ENCODE measurements at places on chromosomes 3 and 15.

GRCh38 chr3:73446467-73447110, 178.2 kb downstream of the PDZRN3 start:
- no peak for DNase-seq

DNA sequence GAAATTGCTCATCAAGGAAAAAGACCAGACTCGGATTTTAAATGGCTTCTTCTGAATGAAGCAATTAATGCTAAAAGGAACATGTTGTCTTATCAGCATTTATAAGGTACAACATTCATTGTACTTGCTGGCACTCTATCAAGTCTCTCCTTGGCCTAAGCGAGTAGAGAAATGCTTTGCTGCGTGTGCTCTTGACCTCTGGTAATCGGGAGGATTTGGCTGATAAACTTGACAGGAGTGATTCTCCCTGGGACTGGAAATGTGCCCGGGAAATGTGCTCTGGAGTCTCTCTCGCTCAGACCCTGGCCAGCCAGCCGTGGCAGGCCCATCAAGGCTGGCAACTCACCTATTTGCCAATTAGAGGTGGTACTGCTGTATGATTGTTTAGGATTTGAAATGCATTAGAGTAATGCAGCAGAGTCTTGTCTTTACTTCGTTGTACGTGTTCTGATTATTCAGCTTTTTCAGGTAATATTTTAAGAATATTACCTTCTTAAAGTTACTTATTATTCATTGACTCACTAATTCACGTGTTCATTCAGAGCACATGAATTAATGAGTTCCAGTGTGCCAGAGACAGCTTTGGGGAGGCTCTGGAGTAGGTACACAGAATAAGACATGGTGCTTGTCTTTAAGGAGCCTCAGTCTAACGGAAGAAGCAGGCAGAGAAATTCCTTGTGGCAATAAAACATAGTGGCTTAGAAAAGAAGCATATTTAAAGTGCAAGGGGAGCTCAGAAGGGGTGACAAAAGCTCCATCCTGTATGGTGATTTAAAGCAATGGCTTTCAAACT, 48.0 kb upstream of the TPRG1 start:
- peak; percentile 98 for DNase-seq

- peak; percentile 6 for DNase-seq
Observed at GRCh38 chr15:100338971-100339444, 2.8 kb downstream of the ADAMTS17 start.

- DNase-seq: no peak
Observed at GRCh38 chr3:66561367-66561766, 60.5 kb upstream of the LRIG1 start.

- no peak for DNase-seq
Observed at GRCh38 chr3:105837947-105838346, 30.9 kb downstream of the CBLB start.

- DNase-seq: peak; percentile 1
Observed at GRCh38 chr15:75729326-75730069, 16.9 kb upstream of the CSPG4 start.

GRCh38 chr3:158337110-158337509, 227.2 kb downstream of the RSRC1 start:
- no peak for DNase-seq

DNA sequence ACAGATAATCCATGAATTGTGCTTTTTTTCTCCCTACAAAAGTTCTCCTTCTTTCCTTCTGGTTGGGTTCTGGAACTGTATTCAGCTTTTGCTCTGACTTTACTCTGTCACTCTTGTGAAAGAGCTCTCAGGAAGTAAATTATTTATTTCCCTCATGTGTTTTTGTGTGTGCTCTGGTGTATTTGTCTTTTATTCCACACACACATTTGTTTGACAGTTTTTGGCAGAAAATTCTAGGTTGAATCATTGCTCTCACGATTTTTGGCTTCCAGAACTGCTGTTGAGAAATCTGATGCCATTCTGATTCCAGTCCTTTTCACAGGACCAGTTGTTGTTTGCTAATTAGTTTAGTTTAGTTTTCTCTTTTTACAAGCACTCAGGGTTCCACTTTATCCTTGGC, 172.8 kb downstream of the PLCH1 start:
- peak; percentile 15 for DNase-seq

- DNase-seq: no peak
Observed at GRCh38 chr3:37564518-37564917, 297.2 kb upstream of the CTDSPL start.

DNA sequence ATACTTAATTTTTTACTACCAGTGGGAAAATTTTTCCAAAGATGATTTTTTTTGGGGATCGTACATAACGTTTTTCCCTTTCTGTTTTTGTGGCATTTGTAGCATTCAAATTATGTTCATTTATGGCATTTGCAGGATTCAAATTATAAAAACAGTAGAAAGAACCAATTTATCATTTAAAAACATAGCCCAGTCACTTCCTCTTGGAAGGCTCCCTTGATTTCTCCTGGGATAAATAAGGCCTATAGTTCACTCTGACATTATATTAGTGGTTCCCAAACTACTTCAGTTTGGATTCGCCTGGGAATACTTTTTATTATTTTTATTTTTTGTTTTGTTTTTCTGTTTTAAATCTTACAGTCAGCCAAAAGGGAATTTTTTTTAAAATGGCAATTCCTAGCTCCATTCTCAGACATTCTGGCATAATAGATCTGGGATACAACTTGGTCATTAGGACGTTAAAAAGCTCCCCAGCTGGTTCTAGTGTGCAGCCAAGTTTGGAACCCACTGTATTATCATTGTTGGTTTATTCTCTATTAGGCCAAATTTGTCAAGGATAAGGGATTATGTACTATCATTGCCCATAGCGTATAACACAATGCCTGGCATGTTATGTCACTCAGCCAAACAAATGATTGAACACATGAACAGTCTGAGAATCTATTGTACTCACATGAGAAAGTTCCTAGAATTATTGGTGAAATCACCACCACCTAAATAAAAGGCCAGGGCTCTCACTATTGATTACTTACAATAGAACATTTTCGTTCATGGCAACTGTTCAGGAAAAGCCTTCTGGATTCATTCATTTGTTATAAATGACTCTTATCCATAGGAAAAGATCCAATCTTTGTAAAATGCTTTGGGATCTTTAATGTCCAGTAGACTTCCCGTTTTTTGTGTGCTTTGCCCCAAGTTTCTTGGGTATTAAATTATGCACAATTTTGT, 28.9 kb downstream of the RARB start:
- DNase-seq: no peak

GRCh38 chr15:101371519-101371918, 76.5 kb upstream of the SNRPA1 start:
- DNase-seq: no peak

GRCh38 chr3:131361464-131362421, 19.8 kb upstream of the NUDT16 start:
- peak; percentile 86 for DNase-seq

DNA sequence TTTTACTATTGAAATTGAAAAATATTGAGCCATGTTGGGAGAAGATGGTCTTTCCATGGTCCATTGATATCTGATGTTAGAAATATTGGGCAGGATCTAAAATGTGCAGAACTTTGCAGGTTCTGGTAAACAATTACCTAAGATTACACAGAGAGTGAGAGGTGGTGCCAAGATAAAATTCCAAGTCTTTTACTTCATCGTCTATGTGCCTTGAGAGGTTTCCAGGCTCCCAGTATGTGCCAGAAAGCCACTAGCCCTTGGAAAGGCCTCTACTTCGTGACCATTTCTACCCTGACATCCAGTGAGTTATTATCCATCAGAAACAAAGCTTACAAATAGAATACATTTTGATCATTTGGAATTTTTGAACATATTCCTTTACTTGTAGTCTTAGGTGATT, 27.6 kb downstream of the CD200 start:
- no peak for DNase-seq
